ENCODE measurements at places on chromosomes 16 and 17.

DNA sequence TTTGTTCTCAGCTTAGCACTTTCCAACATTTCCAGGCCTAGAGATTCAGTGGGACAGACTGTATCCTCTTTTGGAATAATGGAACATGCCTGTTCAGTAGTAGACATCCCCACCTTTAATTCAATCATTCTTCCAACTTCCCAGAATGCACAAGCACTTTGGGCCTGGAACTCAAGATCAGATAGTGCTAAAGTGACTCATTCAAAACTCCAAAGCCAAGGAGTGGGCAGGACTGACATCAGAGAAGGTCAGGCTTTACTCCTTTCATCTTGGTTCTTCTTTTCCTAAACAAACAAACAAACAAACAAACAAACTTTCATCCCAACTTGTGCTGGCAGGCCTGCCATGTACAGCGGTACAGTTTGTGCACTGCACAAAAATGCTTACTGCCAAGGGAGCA lies 172.0 kb downstream of the AXIN2 start:
- no peak for DNase-seq

DNA sequence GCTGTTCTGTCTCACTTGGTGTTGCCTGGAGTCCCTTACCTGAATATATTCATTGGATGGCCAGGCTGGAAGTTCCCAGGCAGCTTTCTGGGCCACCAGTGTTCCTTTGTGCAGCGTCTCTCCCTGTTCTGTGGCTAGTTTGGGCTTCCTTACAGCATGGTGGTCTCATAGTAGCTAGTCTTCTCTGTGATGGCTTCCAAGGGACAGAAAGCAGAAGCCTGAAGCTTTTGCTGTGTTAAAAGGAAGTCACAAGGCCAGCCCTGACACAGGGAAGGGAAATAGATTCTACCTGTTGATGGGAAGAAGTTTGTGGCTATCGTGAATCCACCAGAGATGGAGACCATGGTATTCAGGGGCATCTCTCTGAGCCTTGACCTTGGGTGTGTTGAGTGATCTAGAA lies 34.6 kb downstream of the PLCG2 start:
- no peak for DNase-seq

DNA sequence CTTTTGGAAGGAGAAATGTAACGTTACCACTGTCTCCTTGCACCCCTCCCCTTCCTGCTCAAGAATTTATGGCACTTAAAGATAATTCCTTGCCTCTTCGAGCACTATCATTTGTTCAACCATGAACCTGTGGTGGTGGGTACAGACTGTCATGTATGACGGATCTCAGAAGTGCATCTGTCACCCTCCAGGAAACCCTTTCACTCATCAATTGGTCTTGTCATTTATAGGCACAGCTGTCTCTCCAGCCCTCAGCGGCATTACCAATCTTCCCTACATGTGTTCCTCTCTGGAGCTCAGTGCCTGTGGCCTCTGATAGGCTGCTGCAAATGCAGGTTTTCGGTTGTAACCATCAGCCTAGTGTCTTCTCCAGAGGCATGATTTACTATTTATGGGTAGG lies 15.0 kb downstream of the CNTNAP4 start:
- DNase-seq = no peak

- no peak for DNase-seq
Observed at GRCh38 chr17:45111850-45112249, 20.5 kb downstream of the PLCD3 start.

GRCh38 chr16:69376393-69377059 lies 9.3 kb downstream of the TERF2 start:
- no peak for DNase-seq

DNA sequence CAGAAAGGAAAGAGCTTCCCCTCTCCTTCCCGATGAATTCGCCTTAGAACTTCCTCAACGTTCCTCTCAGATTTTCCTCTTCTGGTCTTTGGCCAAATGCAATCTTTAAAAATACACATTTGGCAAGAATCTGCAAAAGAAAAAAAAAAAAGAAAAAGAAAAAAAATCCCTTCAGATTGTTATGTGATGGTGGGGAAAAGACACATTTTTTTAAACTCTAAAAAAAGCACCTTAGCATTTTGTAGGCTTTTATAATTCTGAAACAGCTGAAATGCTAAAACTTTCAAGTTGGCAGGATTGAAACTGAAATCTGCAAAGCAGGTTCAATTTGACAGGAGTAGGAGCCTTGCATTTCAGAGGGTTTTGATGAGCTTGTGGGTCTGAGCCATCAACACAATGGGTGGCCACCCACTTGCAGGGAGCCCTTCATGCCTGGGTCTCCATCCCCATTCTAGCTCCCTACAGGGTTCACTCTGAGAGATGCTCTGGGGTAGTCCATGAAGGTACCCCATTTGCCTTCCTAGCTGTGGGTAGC lies 33.1 kb downstream of the CACNG3 start:
- no peak for DNase-seq

GRCh38 chr16:1101573-1102332 lies 5.7 kb upstream of the C1QTNF8 start:
- DNase-seq = no peak

DNA sequence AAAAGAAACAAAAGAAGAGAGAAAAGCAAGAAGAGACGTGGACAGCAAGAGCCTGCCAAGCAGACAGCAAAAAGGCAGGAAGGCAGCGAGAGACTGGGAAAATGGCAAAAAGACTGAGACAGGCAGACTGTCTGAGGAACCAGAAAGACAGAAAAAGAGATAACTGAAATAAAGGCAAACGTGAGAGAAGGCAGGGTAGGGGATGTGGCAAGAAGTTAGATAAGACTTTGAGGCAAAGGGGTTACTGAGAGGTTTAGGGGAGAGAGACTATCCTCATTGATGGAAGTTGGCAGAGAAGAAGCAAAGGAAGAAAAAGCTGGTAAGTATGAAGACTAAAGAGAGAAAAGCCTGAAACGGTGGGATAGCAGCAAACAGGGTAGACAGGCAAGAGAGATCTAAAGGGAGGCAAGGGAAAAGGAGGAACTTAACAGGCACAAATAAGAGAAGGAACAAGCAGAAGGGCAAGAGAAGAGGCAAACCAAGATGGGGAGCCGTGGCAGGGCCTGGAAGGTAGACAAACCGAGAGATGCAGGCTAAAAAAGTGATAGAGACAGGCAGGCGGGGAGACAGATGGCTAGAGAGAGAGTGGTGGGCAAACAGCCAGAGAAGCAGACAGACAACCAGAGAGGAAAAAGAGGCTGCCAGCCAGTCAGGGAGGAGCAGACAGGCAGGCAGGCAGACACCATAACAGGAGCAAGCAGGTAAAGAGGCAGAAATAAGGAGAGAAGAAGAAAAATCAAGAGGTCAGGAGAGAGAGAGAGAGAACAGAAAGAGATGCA lies 7.1 kb upstream of the CHD3 start:
- DNase-seq = no peak

GRCh38 chr17:66865151-66865550 lies 30.2 kb downstream of the CACNG5 start:
- DNase-seq = no peak

DNA sequence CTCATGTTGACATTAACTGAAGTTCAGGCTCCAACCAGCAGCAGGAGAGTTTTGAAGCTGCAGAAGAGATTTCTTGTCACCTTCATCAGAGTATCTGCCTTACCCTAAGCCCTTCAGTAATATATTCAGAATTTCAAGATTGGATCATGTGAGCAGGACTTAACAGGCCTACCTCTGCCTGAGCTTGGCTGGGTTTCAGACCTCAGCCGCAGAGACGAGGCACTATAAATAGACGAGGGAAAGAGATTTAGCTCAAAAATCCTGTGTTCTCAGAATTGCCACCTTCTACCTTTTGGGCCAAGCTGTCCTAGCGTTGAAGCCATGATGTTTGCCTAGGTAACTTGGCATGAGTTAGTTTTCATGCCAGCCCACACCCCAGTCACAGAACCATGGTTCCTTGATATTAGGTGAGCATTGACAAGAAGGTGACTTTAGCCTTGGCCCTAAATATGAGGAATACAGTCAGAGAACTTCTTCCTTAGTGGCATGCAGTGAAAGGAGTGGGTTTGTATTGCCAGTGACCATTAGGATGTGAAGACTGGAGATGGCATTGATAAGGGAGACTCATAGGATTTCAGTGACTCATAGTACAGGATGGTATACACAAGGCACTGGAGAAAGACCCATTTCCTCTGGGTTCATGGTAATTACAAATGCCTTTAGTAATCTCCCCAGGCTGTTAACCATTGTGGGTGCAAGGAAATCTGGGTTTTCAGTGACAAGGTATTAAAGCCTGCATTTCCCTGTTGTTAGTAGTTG lies 224.3 kb downstream of the MSI2 start:
- no peak for DNase-seq

- DNase-seq = no peak
Observed at GRCh38 chr17:50561746-50562141, 1.2 kb downstream of the CACNA1G start.

GRCh38 chr16:4631444-4631843 lies 6.8 kb downstream of the MGRN1 start:
- no peak for DNase-seq

DNA sequence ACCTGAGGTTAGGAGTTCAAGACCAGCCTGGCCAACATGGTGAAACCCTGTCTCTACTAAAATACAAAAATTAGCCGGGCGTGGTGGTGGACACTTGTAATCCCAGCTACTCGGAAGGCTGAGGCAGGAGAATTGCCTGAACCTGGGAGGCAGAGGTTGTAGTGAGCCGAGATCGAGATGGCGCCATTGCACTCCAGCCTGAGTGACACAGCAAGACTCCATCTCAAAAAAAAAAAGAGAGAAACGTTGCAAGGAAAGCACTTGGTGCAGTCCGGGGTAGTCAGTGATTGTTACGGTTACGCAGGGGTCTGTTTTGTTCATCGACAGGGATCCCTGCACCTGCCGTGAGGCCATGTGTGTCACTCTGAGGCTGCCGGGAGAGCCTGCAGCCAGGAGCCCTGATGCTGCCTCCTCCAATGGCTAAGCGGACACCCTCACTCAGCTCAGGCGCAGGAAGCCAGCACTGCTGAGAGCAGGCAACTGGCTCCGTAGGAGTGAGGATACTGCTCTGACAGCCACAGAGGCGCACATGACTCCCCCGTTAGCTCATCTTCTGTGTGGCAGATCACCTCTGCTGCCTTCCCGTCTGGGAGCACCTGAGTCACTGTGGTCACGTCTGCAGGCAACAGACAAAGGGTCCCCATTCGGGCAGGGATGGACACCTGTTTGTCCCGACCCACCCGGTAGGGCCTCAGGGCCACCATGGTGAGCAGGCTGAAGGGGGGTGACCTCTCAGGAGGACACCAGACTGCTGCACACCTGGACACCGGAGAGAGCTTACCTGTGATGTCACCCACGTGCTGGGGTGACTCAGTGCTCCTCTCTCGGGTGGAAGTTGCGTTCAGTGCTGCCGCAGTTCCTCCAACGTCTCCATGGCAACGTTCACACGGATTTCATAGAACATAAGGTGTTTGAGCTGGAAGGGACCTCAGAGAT lies 5.2 kb upstream of the RAB26 start:
- no peak for DNase-seq

GRCh38 chr16:81810361-81810760 lies 31.3 kb downstream of the PLCG2 start:
- DNase-seq = no peak

- DNase-seq = peak; percentile 44
Observed at GRCh38 chr17:17109907-17110306, 67.7 kb downstream of the MPRIP start.

DNA sequence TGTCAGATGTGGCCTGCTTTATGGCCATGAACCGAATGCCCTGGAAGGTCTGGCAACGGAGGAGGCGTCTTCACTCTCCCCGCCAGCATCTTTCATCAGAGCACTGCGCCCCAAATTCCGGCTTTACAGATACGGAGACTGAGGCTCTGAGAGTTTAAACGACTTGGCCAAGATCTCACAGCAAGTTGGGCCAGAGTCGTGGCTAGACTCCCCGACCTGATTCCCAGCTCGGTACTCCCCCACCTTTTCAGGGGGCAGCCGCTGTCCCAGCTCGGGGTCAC lies 1.7 kb downstream of the NGFR start:
- DNase-seq = no peak

- DNase-seq = no peak
Observed at GRCh38 chr17:76104896-76105231, 1.3 kb upstream of the EXOC7 start.

GRCh38 chr16:14121872-14122271 lies 50.8 kb downstream of the MRTFB start:
- no peak for DNase-seq

- no peak for DNase-seq
Observed at GRCh38 chr16:2782583-2783351, 4.6 kb downstream of the PRSS33 start.

DNA sequence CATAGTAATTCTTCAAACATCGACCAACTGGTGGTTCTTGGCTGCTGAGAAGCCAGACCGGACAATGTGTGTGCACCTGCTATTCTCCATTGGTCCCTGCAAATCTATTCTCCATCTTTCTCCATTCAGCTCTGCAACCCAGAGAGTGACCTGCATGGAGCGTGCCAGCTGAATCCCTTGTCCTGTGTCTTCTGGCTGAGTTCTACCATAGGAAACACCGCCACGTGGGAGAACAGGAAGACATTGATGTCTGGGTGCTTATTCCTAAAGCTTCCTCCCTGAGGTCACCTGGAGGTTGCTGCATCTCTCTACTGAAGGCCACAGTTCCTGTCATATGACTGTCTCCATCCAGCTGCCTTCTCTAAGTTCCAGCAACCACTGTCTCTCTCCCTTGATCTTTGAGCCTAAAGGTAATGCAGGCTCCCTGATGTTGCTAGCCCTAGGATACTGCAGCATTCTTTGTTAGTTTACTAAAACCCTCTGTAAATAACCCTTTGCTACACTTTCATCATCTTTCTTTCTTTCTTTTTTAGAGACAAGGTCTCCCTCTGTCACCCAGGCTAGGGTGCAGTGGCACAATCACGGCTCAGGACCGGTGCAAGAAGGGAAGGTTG lies 10.6 kb upstream of the SMG1 start:
- DNase-seq = no peak

GRCh38 chr17:30244853-30245385 lies 9.4 kb upstream of the SLC6A4 start:
- DNase-seq = no peak

DNA sequence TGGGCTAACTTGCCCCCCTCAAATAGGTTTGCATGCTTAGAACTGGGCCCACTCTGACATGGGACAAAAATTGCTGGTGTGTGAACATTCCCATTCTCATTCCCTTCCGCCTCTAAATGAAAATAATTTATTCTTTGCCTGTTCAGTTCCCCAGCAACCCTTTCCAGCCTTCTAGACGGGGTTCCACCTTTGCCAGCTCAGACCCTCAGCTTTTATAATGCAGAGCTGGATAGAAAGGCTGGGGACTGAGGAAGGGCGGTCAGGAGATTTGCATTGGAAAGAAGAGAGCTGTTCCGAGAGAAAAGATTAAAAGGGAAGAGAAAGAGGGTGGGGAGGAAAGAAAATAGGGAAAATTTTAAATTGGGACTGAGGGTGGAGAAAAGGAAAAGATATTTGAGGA lies 151.1 kb upstream of the WSCD1 start:
- DNase-seq = no peak
